Stimulated activated naive CD4-positive, alpha-beta T cell treated with Interleukin-2 at 50 U/mL for 16 hours (primary cell): ENCODE measurements at places on chromosomes 3 and 15.

DNA sequence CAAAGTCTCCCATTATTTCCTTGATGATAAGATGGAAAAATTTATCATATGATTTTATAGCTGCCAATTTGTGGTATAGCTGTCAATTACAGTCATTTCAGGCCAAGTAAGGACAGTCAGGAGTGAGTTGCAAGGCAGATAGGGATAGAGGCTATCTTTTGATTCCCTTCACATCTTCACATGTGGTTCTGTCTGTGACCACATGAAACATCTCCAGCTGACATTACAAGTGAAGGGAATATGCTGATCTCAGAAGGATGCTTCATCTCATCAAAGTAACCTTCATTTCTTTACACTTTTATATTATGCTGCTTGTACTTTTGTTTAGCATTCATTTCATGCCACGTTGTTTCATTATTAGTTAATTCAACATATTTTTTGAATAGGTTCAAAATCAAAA, 136.9 kb upstream of the CFAP20DC start:
- no peak for DNase-seq

GRCh38 chr3:72655131-72655551, 193.1 kb downstream of the SHQ1 start:
- DNase-seq, result no peak

DNA sequence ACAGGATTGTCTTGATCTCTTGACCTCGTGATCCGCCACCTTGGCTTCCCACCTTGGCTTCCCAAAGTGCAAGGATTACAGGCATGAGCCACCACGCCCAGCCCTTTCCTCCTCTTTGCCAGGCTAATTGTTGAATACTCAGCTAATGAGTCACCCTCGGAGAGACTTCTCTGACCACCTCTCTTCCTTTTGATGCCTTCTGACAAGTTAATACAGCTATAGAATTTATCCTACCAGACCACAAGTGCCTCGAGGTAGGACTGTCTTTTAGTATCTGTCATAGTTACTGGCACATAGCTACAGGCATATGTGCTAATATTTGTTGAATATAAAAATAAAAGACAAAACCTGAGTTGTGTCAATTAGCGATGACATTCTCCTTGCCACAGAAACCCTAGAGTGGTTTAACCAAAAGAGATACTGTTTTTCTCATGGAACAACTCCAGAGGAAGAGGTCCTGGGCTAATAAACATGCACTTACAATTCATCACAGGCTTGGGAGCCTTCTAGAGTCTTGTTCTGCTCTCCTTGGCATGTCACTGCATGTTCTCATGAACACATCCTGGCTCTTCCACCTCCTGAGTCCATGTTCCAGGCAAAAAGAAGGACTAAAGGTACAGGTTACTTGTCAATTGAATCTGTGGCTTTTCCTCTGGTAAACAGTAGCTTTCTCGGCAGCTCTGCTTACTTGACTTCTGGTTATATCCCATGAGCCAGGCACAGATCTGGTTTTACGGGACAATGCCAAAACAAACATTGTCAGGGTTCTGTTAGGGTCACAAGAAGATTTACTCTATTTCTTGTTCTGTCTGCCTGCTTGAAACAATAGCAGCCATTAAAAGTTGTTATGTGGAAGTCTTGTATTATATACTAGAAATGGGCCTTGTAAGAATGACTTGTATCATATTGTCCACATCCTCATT, 332.3 kb downstream of the THSD4 start:
- no peak for DNase-seq

DNA sequence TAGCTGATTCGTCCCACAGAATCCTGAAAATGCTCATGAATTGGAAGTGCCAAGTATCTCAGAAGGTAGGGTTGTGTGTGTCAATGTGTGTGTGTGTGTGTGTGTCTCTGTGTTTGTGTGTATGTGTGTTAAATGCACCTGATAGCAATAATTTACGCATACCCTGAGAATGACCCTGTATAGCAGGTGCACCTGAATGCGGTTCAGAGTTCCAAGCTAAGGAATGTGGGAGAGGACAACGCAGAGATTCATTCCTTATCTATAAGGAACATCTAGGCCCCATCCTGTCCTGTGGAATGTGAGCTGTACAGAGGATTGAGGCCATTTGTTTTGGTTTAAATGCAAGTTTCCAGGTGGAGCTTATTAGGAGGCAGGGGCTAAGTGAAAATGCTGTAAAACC, 49.1 kb upstream of the NEDD4 start:
- DNase-seq, result no peak

DNA sequence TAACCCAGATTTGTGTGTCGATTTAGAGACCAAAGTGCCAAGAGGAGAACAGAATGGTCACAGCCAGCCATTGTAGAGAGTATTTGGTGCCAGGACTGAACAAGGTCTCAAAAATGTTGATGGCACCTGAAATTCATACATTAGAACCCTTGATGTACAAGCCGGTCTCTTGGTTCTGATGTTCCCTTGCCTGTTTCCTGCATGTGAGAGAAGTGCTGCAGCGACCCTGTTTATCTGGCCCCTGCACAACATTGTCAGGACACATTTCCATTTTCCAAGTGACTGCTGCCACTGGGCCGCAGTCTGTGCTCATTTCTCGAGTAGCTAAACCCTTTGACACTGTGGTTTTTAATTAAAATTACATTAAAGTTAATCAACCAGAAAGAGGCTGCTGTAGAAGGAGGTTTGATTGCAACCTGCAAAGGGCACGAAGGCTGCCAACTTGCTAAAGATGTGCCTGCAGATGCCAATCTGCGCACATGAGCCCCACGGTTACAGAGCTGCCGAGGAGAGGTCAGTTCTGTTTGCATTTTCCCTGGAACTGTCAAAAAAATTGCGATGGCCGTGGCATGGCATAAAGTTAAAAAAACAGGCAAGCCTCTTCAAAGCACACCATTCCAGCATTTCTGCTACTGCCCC, 136.4 kb upstream of the CMC1 start:
- DNase-seq, result no peak

GRCh38 chr15:68354923-68355322, 77.0 kb downstream of the ITGA11 start:
- no peak for DNase-seq

DNA sequence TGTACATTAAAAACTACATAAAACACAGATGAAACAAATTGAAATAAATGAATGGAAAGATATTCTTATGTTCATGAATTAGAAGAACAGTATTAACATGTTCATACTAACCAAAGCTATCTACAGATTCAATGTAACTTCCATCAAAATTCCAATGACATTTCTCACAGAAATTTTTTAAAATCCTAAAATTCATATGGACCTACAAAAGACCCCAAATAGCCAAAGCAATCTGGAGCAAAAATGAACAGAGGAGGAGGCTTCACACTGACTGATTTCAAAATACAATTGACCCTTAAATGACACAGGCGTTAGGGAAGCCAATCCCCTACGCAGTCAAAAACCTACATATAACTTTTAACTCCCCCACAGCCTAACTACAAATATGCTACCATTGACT, 39.4 kb downstream of the KPNA1 start:
- DNase-seq, result no peak

DNA sequence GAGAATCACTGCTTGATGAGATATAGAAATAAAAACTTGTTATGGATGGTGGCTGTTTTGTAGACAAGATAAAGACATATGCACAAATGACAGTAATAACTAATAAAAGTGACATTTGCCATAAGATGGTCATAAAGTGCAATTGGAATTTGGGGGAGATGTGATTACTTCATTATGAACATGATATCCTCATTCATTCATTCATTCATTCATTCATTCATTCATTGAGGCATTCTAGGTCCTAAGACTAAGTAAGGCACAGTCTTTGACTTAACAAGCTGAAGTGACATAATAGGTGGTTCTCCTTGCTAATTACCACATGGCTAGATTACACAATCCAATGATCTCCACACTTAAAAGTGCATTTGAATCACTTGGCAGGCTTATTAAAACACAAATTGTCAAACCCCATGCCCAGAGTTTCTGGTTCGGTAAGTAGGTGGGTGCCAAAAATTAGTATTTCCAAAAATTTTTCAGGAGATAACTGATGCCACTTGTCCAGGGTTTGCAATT, 18.9 kb downstream of the RAP2B start:
- no peak for DNase-seq

- DNase-seq, result peak; percentile 80
Observed at GRCh38 chr3:56683122-56683817, at the start of gene TASOR. Gene TASOR (minus strand): TSS chr3:56683265. CDS start chr3:56683006, 259 bp downstream.

GRCh38 chr3:47954567-47954966, 61.6 kb downstream of the MAP4 start:
- DNase-seq, result no peak

GRCh38 chr3:136949708-136950107, 8.1 kb upstream of the IL20RB start:
- DNase-seq, result no peak

GRCh38 chr3:89058371-89058770, 49.0 kb upstream of the EPHA3 start:
- no peak for DNase-seq

- DNase-seq, result no peak
Observed at GRCh38 chr3:128567705-128568356, 74.8 kb upstream of the GATA2 start.

DNA sequence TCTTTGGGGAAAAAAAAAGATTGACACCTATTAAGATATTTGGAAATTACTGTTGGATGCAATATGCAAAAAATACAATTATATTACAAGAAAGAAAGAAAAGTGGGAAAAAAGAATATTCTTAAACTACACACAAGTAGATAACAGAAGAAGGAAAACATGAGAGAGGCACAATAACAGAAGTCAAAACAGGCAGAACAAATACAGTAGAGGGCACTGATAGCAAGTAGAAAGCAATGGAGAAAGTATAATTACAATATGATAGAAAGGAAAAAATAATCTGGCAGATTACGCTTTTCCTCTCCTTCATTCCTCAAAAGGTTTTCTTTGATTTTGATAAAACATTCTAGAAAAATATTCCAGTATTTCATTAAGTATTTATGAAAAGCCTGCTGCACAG, 72.1 kb downstream of the ADAM10 start:
- DNase-seq, result no peak

DNA sequence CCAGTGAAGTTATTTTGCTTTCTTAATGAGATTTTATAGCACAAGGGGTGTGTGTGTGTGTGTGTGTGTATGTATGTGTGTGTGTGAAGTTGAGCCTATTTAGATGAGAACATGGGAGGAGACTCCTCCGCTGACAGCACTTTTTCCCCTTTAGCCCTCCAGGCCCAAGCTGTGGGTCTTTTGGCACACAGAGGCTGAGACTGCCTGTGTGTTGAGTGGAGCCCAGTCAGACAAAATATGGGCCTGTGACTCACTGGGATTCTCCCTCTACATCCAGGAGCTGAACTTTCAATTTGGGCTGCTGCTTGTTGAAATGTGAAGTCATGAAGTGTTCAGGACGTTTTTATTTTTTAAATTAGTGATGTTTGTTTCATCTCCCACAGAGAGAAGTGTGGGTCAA, 108.0 kb downstream of the MFSD1 start:
- DNase-seq, result no peak

DNA sequence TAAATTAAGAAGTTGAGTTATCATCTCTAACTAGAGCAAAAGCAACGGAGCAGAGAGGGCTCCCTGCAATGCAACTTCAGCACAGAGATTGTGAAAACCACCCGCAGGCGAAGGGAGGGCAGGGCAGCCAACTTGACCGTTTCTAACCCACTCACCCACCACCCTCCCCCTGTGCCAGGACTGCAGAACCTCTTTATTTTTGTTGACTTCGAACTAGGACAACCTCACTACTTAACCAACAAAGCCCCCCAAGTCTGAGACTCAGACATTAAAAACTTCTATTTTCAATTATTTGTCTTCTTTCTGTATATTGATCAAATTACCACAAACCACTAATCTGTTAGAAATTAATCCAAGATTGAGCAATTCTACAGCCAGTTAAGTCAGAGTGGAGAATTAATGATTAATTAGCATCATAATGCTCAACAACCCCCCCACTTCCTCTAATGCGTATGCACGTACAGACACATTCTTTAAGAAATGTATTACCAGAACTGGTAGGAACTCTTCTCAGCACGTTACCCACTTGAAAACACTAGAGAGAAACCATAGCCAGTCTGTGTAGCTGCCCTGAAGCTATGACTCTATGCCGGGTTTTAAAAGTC, 2.0 kb downstream of the MGLL start:
- DNase-seq, result no peak

DNA sequence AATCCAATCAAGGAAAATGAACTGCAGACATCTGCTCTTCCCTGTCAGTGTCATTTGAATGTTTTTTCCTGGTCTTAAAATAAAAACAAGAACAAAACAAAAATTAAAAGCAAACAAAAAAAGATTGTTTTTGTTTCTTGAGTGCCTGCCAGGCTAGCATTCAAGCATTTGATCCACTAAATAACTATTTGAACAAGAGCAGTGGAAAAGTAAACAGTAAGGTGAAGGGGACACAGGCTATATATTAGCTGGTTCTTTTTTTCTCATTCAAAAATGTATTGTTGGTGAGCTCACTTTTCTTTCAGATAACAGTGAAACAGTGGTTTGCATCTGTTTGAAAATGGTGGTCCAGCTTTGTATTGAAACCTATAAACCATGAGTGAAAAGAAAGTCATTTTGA, 586.9 kb upstream of the SGO1 start:
- DNase-seq, result no peak

DNA sequence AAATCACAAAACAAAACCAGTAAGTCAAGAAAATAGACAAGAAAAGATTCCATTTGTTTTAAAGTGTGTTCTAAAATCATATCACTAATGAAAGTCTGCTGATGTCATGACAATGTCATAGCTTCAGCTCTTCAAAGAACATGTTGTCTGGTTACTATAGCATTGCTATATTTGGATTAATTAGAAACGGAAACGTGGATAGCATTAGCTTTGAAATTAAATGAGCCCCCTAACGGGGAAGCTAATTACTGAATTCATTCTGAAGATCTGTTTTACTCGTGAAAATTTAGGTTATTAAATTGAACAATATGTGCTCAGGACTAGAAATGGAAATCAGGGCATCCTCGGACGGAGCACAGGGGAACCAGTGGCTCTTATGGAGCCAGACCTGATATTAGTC, 316.7 kb upstream of the AGTR1 start:
- no peak for DNase-seq

DNA sequence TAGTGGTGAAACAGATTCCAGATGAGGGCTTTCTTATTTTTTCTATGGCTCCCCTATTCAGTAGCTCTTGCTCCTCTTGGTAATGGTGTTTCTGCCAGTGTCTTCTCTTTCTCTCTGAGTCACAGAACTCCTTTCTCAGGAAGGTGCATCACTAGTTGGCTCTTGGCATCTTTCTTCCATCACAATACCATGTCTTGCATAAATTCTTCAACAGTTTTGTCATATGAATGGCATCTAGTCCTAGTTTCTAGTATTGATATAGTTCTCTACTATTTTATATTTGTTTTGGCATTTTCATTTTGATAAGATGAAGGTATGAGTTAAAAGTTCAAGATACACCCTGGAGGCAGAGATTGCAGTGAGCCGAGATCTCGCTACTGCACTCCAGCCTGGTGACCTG, 51.0 kb downstream of the REC114 start:
- no peak for DNase-seq

GRCh38 chr15:40100123-40100946, 8.3 kb downstream of the BMF start:
- no peak for DNase-seq
